ENCODE measurements at places on chromosomes 2 and 18.

DNA sequence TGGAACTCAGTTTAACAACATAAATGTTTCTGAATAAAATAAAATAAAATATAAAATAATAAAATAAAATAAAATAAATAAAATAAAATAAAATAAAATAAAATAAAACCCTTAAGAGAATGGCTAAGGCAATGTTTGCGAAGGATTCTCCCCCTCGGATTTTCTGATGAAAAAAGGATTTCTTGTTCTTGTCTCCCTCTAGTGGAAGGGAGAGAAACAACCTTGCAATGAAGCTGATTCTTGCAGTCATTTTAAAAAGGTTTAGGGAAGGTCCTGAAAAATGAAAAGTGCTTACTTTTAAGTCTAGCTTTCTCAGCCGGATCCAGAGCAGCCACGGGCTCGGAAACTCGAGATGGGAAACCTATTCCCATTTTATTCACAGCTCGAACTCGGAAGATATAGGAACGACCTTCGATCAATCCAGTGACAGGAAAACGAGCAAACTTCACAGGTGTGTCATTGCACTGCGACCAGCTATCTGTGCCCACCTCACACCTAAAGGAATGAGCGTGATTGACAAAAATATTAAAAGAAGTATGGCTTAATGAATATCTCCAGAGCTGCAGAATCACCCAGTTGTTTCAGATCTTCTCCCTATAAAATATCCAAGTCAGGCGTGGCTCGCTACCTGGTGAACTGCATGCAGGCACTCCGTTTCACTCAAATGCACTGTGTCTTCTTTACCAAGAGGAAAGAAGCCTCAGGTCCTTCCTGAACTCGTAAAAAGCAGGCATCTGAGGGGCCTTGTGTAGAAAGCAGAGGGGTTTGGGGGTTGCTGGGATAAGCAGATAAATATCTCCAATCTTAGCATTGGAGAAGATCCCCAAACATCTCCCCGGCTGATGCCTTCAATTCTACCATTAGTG, 68.1 kb downstream of the MYOM1 start:
- no peak for DNase-seq

DNA sequence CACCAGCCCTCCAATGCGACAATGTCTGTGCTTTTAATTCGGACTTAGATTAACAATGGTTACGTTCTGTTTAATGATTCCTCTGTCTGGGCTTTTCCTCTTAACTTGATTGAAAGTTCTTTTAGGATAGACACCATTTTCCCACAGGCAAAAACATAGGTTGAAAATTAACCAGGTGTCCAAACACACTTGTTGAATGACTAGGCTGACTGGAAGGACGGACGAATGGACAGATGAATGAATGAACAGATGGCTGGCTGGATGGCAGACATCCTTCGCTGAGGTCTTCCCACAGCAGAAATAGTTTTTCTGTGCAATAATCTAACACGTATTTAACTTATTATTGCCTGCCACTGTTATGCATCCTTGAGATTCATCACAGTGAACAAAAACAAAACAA, 298.8 kb downstream of the SRBD1 start:
- DNase-seq = no peak

GRCh38 chr18:35592298-35592697, 10.8 kb downstream of the GALNT1 start:
- DNase-seq = no peak

DNA sequence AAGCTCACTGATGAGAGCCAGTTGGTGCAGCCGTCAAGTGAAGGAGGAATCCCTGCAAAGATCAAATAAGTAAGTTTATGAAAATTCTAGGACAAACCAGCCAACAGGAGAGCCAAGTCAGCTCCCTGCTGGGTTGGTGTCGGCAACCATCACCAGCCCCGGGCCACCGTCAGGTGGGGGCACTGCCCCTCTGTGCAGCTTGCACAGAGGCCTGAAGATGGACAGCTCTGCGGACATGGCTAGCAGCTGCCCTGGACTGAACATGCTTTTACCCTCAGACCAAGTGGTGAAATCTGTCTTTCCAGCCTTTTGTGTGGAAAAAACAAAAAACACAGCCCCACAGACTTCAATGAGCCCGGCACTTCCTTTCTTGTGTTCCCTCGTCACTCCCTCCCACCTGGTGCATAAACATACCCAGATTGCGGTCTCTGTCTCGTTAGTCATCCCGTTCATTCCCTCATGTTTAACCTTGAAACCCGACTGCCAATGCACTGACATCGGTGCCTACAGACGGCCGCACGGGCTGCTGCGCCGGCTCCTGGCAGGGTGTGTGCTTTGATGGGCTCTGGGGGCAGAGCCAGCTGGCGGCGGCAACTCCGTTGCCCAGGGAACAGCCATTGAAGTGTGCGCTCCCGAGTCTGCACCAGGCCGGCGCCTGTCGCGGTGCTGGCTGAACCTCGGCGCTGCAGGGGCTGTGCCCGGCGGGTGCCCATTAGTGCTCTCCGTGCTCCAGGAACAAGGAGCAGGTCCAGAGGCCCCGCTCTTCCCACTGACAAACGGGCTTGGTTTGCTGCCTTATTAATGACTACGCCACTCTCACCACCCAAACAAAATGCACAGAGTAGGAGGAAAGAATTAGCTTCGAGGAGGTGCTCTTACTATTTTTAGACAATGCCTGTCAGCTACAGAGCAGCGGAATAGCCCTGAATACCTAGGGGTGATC, 95.3 kb downstream of the EIPR1 start:
- no peak for DNase-seq

DNA sequence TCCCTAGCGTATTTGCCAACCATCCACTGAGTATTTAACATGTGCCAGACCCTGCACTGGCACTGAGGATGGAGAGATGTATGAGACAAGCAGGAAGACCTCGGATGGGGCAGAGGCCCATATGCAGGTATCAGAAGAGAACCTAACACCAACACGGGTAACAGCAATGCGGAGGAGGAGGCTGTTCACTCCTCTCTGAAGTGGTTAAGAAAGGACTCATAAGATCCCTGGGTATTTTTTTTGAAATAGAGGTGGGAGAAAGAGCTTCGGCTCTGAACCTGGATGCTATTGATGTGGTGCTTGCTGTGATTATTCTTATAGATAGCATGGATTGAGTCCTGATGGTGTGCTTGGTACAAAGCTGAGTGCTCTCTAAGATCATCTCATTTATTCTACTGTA, 418.3 kb downstream of the LPIN1 start:
- no peak for DNase-seq

DNA sequence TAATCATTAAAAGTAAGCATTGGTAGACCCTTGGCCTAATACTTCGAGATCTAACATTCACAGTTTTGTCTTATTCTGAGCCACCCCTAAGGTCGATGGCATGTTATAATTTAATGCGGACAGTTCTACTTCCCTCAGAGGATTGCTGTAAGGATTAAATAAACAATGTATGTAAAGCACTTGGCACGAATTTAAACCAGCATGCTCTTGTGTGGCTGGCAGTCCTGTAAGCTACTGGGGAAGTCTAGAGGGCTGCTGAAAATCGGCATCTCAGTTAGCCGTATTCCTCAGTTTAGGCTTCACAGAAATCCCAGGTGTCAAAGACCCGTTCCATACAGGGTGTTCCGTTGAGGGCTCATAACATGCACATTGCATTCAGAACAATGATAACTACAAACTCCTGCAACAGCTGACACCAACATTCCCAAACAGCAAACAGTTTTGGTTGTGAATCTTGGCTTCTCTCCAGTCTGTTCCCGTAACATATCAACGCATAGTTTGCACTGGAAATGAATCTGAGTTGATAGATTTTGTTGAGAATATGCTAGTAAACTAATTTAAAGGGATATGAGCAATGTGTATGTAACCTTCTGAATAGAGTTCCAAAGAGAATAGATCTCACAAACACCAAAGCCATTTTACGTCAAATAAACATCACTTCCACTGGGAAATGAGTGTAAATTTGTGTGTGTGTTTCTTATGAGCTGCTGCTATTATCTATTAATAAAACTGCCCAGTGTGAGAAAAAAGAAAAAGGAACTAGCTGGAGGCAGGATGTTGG, 52.2 kb upstream of the ACKR3 start:
- DNase-seq = no peak

DNA sequence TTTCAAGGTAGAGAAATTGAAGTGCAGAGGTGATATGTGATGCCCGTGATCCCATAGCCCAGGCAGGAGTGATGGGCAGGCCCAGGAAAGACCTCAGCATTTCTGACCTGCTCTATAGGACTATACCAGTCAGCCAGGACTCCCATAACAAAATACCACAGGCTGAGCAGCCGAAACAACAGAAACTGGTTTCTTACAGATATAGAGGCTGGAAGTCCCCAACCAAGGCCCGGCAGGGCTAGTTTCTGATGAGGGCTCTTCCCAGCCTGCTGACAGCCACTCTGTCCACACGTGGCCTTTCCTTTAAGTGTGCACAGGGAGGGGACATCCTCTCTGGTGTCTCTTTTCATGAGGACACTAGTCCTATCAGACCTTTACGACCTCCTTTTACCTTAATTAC, 104.2 kb upstream of the AGAP1 start:
- no peak for DNase-seq

DNA sequence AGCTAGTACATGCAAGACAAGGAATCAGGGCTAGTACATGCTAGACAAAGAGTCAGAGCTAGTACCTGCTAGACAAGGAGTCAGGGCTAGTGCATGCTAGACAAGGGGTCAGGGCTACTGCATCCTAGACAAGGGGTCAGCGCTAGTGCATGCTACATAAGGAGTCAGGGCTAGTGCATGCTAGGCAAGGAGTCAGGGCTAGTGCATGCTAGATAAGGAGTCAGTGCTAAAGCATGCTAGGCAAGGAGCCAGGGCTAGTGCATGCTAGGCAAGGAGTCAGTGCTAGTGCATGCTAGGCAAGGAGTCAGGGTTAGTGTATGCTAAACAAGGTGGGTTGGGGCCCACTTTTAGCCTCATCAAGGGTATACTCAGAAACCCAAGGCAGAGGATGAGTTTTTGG, 90.1 kb upstream of the FAM136A start:
- DNase-seq = no peak

DNA sequence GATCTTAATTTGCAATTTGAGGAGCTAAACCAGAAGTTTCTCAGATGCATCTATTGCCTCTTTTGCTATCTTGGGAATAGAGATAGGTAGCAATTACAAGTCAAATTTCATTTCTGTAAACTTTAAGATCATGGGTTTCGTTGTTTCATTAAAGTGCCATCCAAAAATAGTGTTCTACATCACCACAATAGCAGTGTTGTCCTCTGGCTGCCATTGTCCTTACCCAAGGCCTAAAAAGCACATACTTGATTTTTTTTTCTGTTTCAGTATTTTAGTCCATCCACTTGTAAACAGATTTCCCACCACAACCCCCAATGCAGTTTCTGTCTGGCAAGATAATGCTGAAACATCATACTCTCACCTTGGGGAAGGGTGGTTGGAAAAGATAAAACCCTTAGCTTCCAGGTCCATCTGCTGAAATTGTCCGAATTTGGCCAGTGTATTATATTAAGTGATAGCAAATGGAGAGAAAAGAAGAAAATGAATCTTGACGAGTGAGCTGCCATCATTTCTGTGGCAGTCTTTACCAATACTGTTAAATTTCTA, 136.2 kb downstream of the LCLAT1 start:
- DNase-seq = no peak

DNA sequence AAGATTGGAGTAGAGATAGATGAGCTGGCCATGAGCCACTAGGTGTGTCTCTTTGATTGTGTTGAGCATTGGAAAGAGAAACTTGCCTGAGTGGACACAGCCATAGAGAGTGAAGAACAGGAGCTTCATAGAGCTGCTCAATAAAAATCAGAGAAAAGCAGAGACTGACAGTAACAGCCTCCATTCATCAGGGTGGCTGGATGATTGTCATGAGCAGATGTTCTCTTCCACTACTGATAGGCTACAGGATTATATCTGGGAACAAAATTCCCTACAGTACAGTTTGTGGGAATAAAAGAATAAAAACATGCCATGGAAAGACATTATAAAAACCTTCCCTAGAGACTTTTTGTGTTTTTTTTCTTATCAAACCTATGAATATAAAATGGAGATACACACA, 404.8 kb upstream of the ACVR2A start:
- no peak for DNase-seq

DNA sequence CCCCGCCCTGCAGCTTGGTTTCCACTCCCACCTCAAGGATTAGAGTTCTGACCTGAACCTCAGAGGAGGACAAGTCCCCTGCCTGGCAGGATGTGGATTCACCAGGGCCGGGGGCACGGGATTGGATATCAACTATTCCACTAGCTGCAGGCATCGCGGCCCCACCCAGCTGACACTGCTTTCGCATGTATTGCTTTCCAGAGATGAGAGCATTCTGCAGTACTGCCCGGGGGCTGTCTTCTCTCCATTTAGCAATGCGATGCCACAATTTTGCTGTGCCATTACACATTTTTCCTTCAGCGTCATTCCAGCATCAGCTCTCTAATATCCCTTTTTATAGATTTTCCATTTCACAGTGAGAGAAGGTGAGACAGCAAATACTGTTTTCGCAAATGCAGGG, 42.0 kb downstream of the CTIF start:
- DNase-seq = peak; percentile 26

GRCh38 chr2:63819765-63820717, 21.7 kb upstream of the UGP2 start:
- DNase-seq = no peak

DNA sequence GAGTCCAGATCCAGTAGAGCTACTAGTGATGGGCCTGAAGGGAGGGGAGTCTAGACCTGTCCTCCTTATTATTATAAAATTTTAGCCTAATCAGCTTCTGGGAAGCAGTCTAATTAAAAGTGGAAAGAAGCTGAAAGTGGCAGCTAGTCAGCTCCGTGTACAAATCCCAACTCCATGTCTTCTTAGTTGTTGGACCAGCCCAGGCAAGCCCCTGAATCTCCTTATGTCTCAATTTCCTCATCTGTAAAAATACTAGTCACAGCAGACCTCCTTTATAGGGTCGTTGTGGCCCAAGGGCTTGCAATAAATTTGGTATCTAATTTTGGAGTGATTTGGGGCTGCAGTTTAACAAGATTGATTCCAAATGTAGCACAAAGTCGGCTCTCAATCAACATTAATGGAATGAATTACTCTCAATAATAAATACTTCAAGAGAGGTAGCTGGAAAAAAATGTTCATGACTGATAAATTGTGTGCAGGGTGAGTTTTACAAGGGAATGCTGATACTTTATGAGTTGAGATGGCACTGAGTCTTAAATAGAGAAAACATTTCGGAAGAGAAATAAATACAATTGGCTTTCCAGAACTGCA, 118.3 kb upstream of the NDUFV2 start:
- DNase-seq = no peak

- no peak for DNase-seq
Observed at GRCh38 chr2:162184821-162185450, 32.9 kb upstream of the GCG start.

- DNase-seq = no peak
Observed at GRCh38 chr2:47490406-47490805, 87.5 kb downstream of the MSH2 start.

- DNase-seq = no peak
Observed at GRCh38 chr2:218605432-218605831, 2.3 kb upstream of the PLCD4 start.

- DNase-seq = no peak
Observed at GRCh38 chr2:112658839-112659667, 13.3 kb downstream of the SLC20A1 start.

GRCh38 chr2:21363364-21363763, 239.6 kb downstream of the TDRD15 start:
- no peak for DNase-seq

- no peak for DNase-seq
Observed at GRCh38 chr2:70715071-70715985, 52.7 kb downstream of the ADD2 start.

GRCh38 chr2:120632796-120633646, 102.6 kb upstream of the GLI2 start:
- no peak for DNase-seq

GRCh38 chr18:9803698-9804516, 81.9 kb upstream of the TXNDC2 start:
- no peak for DNase-seq
